ENCODE measurements at places on chromosomes 1 and 21.

- DNase-seq: no peak
These were observed 2.7 kb upstream of the LEPR start for GRCh38 chr1:65417729-65418128.

- DNase-seq: no peak
These were observed 497.3 kb downstream of the NEGR1 start for GRCh38 chr1:71785000-71785399.

DNA sequence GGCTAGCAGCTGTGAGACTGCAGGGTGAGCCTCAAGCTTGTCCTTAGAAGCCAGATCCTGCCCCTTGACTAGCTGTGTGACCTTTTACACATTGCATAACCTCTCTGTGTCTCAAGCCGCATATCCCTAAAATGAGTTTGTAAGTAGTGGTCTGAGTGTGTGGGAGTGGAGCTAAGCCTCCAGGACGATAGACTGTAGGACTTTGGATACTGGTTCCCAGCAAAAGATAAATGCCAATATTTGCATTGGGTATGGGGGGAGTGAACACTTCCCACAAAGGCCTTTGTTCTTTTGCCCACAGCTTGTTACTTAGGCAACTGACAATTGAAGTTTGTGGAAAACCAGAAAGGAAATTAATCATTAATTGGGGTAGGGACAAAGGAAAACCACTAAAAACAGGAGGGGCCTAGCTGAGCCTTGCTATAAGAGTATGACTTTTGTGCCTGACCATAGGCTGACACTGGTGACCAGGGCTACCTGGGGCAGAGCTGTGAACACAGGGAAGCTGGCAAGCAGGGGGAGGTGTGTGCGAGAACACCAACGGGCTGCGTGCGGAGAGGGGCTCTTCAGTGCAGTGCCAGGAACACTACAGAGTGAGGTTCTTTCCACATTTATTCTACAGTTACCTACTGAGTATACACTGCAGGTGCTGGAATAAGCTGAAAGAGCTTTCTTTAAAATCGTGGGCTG, 102.4 kb upstream of the ETV3 start:
- DNase-seq: no peak

GRCh38 chr1:115281143-115281542, 56.9 kb downstream of the NGF start:
- DNase-seq: no peak

- no peak for DNase-seq
These were observed 99.9 kb downstream of the XCL2 start for GRCh38 chr1:168443899-168444298.

GRCh38 chr1:221696718-221697461, 45.0 kb downstream of the DUSP10 start:
- DNase-seq: no peak

DNA sequence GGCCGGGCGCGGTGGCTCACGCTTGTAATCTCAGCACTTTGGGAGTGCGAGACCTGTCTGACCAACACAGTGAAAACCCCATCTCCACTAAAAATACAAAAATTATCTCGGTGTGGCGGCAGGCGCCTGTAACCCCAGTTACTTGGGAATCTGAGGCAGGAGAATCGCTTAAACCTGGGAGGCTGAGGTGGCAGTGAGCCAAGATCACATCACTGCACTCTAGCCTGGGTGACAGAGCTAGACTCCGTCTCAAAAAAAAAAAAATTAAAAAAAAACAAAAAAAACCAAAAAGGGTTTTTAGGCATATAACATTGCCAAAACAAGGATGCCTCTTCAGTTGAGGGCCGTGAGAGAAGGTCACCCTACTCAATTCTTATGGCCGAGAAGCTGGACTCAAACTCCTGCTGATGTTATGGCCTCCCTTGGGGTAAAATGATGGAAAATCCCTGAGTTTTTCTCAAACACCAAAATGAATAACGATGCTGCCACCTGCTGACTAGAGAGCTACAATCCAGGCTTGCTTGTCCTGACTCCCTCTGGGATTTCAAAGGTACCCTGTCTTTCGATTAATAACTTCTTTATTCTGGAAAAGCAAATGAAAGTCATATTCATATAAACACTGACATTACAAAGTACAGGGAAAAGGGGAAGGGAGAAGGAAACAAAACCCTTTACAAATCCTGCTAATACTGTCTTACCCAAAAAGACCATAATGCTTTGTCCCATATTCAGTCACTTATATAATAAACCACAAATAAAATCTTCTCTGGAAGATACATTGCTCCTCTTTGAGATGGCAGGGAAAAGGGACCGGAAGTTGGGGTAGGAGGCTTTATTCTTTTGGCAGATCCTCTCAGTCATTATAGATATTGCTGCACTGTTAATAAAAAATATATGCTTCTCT, 10.7 kb downstream of the RAB42 start:
- no peak for DNase-seq

DNA sequence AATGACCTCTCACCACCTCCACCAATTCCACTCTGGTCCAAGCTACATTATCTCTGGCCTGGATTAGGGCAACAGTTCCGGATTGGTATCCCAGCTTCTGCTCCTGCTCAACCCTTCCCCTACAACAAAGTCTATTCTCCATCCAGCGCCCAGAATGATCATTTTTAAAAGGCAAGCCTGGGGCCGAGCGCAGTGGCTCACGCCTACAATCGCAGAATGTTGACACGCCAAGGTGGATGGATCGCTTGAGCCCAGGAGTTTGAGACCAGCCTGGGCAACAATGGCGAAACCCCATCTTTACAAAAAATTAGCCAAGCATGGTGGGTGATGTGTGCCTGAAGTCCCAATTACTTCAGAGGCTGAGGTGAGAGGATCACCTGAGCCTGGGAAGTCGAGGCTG, 2.2 kb downstream of the LYST start:
- DNase-seq: no peak

GRCh38 chr1:158329733-158330132, 1.6 kb downstream of the CD1B start:
- no peak for DNase-seq

DNA sequence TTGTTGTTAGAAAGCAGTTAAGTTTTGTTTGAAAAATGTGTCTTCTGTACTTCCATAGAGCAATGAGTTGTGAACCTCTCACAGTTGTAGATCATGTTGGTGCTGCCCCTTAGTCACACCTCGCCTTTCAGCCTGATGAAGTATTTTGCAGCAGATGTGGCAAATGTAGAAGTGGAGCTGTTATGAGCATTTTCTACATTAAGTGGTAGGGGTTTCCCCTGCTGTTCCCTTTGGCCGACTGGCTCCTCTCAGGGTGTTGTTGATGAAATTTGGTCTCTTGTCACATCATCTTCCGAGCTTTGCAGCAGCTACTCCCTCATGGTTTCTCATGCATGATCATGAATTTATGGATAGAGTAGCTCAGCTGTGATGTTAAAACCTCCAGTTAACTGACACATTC, 33.6 kb upstream of the DENND1B start:
- no peak for DNase-seq

DNA sequence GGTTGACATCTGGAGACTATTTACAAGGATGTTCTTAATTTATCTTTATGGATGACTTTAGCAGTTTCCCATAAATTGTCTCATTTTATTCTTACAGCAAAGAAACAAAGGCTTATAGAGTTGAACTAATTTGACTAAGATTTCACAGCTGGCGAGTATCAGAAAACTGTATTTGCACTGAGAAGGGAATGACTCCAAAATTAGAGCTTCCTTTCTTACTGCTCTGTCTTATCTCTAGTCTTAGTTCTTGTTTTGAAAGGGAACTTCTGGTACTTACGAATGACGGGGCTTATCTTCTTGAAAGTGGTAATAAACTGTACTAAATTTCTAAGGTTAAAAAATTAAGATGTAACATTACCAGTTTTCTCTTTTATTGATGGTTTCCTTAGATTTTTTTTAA, 13.6 kb downstream of the CNST start:
- no peak for DNase-seq

DNA sequence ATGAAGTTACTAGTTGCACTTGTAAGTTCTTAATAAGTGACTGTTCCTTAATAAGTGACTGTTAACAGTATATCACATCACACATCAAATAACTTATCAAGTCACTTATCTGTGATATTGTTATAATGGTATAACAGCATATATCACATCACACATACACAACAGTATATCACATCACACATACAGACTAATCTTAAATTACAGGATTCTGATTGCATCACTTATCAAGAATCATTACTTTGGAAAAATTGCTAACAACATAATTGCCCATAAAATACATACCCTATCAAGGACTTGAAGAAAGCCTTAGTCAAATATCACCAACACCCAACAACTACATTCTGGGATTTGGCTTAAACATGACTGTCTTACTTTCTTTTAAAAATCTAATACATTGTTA, 813.5 kb downstream of the LTN1 start:
- no peak for DNase-seq

DNA sequence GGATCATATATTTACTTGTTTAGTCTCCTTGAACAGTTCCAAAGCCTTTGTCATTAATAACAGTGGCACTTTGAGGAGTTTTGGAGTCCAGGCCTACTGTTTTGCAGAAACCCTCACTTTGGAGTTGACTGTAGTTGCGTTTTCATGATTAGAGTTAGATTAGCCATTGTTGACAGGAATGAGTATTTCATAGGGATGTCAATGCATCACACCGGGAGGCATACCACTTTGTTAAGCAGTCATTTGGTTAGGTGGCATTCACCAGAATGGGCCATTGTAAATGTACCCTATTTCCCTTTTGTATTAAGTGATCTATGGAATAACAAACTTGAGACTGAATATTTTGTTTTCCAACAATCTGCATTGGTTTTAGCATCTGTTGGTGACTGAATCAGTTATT, 11.8 kb downstream of the MRPS6 start:
- DNase-seq: no peak

GRCh38 chr1:7299329-7299799, 471.7 kb upstream of the VAMP3 start:
- DNase-seq: no peak

- no peak for DNase-seq
These were observed 82.3 kb downstream of the DENND1B start for GRCh38 chr1:197692965-197693364.

DNA sequence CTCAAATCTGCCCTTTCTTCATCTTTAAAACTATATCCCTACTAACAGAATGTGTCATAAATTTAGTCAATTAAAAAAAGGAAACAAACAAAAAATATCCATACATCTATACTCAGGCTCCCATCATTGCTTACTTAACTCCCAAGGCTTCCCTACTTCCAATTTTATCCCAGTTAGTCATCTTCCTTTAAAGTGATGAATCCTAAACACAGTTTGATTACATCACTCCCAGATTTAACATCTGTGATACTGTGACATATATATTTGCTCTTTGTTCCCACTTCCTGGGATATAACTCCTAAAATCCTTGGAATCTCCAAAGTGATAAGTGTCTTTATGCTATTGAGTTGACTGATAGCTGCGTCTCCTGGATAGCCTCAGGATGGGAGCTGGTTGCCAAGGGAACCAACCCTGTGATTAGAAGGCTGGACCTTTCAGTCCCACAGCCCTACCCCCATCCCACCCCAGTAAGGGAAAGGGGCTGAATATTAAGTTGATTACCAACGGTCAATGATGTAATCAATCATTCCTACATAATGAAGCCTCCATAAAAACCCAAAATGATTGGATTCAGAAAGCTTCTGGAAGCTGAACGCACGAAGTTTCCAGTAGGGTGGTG, 21.6 kb downstream of the GLMN start:
- no peak for DNase-seq

- DNase-seq: no peak
These were observed 723 bp downstream of the CDC42BPA start for GRCh38 chr1:227317523-227318015.

GRCh38 chr21:33854604-33855003, 61.0 kb downstream of the ATP5PO start:
- DNase-seq: no peak

- DNase-seq: no peak
These were observed 68.7 kb downstream of the ARID4B start for GRCh38 chr1:235259133-235259778.

- no peak for DNase-seq
These were observed 195.0 kb downstream of the ROR1 start for GRCh38 chr1:63968663-63969440.

GRCh38 chr1:187415065-187415464, 586.3 kb downstream of the PLA2G4A start:
- no peak for DNase-seq

GRCh38 chr1:91592716-91593477, 92.2 kb downstream of the CDC7 start:
- no peak for DNase-seq

DNA sequence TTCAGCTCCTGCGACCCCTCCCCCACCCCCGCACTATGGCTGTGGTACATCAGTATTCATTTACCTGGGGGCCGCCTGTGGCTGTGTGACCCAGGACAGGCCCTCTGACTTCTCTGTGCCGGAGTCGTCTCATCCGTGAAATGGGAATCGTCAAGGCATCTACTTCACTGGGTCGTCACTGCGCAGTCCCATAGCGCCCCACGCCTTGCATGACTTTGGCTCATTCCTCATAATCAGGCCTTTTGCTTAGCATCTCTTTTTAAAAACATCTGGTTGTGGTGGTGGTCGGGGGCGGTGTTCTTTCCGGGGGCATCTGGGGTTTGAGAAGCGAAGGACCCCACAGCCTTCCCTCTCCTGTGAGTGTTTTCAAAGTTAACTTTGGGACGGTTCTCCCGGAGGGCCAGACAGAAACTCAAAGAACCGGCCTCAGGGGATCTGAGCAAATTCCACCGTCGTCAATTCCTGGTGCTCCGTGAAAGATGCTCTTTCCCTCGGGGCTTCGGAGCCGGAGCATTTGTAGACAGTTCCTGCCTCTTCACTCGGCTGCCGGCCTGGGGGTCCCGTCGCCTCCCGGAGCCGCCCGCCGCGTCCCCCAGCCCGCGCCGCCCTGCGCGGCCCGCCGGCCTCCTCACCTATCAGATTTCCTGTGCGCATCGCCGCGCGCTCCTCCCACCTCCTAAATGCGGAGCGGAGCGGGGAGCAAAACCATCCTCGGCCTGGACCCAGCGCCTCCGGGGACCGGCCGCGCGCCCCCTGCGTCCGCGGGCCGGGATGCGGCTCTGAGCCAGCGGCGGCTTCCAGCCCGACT, at the start of gene B3GALT5:
B3GALT5 (plus strand) TSS at position 708 of the 808 bp plus-strand sequence. CDS start 47,620 bp downstream, outside the sequence.
- DNase-seq: no peak

GRCh38 chr1:145885738-145886287, at the start of gene ANKRD35:
Gene ANKRD35 (minus strand): TSS chr1:145885866. CDS start chr1:145885758, 108 bp downstream.
- peak; percentile 84 for DNase-seq

- no peak for DNase-seq
These were observed 42.9 kb upstream of the PLA2G2C start for GRCh38 chr1:20229171-20229570.

DNA sequence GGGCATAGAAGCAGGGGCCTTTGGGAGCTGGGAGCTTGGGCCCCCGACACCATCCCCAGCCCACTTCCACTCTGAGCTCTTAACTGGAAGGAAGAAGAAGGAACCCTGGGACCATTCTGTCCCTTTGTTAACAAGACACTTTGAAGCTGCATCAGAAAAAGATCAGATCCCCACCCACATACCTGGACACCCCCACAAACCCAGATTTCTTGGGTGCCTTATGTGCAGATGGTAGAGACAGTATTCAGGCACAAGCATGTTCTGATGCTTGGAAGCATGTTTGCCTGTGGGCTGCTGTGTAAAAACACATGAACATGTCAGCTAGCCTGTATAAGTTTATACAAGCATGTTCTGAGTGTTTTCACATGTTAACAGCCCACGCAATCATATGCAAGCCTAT, 3.7 kb downstream of the DLGAP3 start:
- no peak for DNase-seq

- DNase-seq: no peak
These were observed 365.2 kb downstream of the DSCAM start for GRCh38 chr21:40481764-40482163.

Data from stimulated activated CD8-positive, alpha-beta memory T cell treated with anti-CD3 and anti-CD28 coated beads, Interleukin-15, amount 100 ng/mL, for 48 hours (primary cell).